Ascending aorta (tissue), 2 donors: ENCODE measurements at places on chromosomes 4 and X.

DNA sequence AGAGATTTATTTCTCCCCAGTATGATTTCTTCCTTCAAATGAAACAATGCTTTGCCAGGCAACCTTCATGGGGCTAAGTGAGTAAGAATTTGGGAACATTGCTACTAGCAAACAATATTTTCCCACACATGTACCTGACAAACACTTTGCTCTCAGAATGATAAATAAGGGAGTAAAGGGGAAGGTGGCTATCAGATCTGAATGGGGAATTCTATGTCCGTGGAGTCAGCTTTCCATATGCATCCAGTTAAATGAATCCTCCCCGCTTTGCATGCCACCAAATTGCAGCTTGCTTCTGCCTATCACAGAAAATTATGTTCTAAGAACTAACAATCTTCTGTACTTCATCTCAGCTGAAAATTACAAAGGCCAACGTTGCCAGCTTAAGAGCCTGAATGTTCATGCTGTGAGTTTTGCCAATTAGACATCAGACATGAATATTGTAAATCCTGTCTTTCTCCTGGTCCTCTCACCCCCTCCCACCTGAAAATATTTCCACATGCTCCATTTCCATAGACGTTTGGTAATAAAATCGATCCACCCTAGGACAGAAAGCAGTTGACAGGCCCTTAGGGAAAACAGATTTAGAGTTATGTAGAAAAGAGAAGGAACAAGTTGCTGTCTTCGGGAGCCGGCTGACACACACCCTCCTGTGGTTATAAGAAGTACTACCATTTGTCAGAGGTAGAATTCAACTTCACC is 6.3 kb downstream of the MEPE start:
- no peaks in the 10 kb centered on the region for H3K27me3 ChIP-seq
- no peak for DNase-seq
- no peak overlapping the region for H3K4me3 ChIP-seq
- no peak overlapping the region for H3K27ac ChIP-seq
- H3K4me1 ChIP-seq, result no peaks in the 10 kb centered on the region

DNA sequence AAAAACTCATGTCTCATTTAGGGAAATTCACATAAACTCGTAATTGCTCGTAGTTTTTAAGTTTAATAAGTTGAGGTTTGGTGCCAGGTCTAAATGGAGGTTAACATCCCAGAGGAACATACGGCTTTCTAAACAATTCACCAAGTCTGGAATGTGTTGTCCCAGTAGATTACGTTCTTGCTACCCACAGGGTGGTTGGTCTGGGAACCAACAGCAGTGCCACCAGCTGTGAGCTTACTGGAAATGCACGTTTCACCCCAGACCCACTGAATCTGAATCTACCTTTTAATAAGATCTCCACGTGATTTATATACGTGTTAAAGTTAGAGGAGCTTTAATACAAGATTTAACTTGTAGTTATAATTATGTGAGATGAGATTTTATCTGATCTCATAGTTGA is 134.3 kb downstream of the BMPR1B start:
- peaks cover 8% of the 10 kb centered on the region for H3K4me1 ChIP-seq
- no peak for DNase-seq
- no peak overlapping the region for H3K4me3 ChIP-seq
- peak overlapping the region; percentile 23 for H3K27ac ChIP-seq
- no peaks in the 10 kb centered on the region for H3K36me3 ChIP-seq

GRCh38 chr4:184355111-184355604 is 119.2 kb downstream of the IRF2 start:
- H3K36me3 ChIP-seq, result no peaks in the 10 kb centered on the region
- H3K27me3 ChIP-seq, result no peaks in the 10 kb centered on the region
- peaks cover 7% of the 10 kb centered on the region for H3K4me1 ChIP-seq
- no peak overlapping the region for H3K4me3 ChIP-seq
- peak overlapping the region; percentile 54 for H3K27ac ChIP-seq

- no peak for DNase-seq
- no peaks in the 10 kb centered on the region for H3K4me1 ChIP-seq
- no peaks in the 10 kb centered on the region for H3K27me3 ChIP-seq
Observed at GRCh38 chr4:111923786-111924185, 221.5 kb upstream of the FAM241A start.

- H3K4me3 ChIP-seq, result no peak overlapping the region
- no peaks in the 10 kb centered on the region for H3K36me3 ChIP-seq
- no peak for DNase-seq
- H3K27me3 ChIP-seq, result no peaks in the 10 kb centered on the region
Observed at GRCh38 chr4:12697970-12698369, 786.2 kb downstream of the RAB28 start.

- peak overlapping the region; percentile 88 for H3K4me3 ChIP-seq
- H3K36me3 ChIP-seq, result no peaks in the 10 kb centered on the region
- no peak for DNase-seq
- no peak overlapping the region for H3K27ac ChIP-seq
- H3K4me1 ChIP-seq, result peaks cover 5% of the 10 kb centered on the region
Observed at GRCh38 chr4:169621731-169622492, 1.5 kb downstream of the CLCN3 start.

DNA sequence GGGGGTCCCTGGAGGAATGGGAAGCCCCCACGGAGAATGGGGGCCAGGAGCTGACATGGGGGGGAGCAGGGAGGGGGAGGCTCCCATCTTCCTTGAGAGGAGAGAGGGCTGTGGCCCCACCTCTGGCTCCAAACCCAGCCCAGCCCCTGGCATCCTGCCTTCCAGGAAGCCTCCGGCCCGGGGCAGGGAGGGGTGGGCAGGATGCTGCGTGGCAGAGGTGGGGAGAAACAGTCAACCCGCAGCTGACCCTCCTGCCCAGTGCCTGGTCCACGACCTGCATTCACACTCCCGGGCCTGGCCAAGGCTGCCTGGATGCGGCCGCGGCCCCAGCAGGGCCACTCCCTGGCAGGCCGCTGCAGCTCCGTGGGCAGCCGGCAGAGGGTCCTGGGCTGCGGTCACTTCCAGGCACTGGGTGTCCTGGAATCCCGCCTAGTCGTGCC is 39.0 kb downstream of the CPLX1 start:
- H3K4me1 ChIP-seq, result peaks cover 8% of the 10 kb centered on the region
- H3K27ac ChIP-seq, result no peak overlapping the region
- no peak for DNase-seq
- H3K36me3 ChIP-seq, result no peaks in the 10 kb centered on the region
- H3K27me3 ChIP-seq, result peaks cover 20% of the 10 kb centered on the region
- peak overlapping the region; percentile 54 for H3K4me3 ChIP-seq

DNA sequence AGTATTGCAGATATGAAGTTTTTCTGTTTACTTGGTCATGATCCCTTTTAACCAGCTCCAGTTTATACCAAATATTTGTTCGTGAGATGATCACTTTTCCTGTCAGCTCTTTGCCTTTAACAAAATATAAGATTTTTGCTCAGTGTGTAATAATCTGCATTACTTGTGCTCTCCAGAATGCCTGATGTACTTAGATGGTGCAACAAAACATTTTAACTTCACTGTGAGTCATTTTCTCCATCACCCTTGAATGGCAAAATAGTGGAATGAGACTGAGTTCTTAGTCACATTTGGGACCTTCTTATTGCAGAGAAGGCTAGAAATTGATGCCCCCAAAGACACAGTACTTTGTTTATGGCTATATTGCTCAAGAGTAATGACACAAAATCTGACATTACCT is 252.0 kb downstream of the FRMPD4 start:
- no peak for DNase-seq
- H3K36me3 ChIP-seq, result no peaks in the 10 kb centered on the region
- H3K4me3 ChIP-seq, result no peak overlapping the region
- H3K27ac ChIP-seq, result no peak overlapping the region
- H3K27me3 ChIP-seq, result no peaks in the 10 kb centered on the region

- no peak overlapping the region for H3K4me3 ChIP-seq
- H3K4me1 ChIP-seq, result peaks cover 30% of the 10 kb centered on the region
- no peak for DNase-seq
Observed at GRCh38 chr4:7878323-7878722, 61.3 kb downstream of the AFAP1 start.

- no peaks in the 10 kb centered on the region for H3K36me3 ChIP-seq
- no peaks in the 10 kb centered on the region for H3K4me1 ChIP-seq
- no peak overlapping the region for H3K4me3 ChIP-seq
- H3K27ac ChIP-seq, result no peak overlapping the region
Observed at GRCh38 chr4:95957054-95957453, 117.2 kb downstream of the PDHA2 start.

- H3K4me1 ChIP-seq, result no peaks in the 10 kb centered on the region
- H3K27me3 ChIP-seq, result no peaks in the 10 kb centered on the region
- H3K36me3 ChIP-seq, result no peaks in the 10 kb centered on the region
- H3K27ac ChIP-seq, result no peak overlapping the region
- H3K4me3 ChIP-seq, result no peak overlapping the region
Observed at GRCh38 chrX:112816908-112817307, 23.7 kb downstream of the AMOT start.

DNA sequence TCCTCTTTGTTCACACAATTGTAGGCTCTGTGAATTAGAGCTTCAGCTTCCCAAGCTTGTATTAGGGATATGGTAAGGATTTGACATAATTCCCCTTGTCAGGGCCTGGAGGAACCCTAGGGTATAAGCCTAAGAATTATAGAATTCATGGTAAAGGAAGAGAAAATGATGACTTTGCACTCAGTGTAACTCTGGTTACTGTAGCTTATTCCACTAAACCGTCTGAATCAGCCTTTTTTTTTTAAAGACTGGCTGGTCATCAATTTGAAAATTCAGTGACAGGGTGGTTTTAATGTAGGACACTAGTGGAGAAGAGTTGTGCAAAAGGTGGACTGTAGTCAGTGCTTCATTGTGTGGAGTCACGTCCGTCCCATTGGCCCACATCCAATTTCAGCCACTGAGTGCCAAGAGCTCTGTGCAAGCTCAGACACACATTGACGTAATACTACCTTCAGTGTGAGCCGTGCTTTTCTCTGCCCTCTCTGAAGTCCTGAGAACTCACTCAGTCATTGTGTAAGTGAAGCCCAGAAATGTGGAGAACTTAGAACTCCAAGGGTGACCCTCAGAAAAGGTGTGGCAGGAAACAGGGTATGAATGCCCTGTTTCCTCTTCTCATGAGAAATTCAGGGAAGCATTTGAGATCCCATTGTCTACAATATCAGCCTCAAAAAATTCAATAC is 449.8 kb downstream of the C4orf33 start:
- no peak for DNase-seq
- no peaks in the 10 kb centered on the region for H3K4me1 ChIP-seq
- no peak overlapping the region for H3K4me3 ChIP-seq

GRCh38 chr4:139940600-139940999 is 213.4 kb downstream of the MAML3 start:
- no peak overlapping the region for H3K27ac ChIP-seq
- H3K4me3 ChIP-seq, result no peak overlapping the region
- no peak for DNase-seq
- H3K4me1 ChIP-seq, result no peaks in the 10 kb centered on the region
- H3K36me3 ChIP-seq, result no peaks in the 10 kb centered on the region

DNA sequence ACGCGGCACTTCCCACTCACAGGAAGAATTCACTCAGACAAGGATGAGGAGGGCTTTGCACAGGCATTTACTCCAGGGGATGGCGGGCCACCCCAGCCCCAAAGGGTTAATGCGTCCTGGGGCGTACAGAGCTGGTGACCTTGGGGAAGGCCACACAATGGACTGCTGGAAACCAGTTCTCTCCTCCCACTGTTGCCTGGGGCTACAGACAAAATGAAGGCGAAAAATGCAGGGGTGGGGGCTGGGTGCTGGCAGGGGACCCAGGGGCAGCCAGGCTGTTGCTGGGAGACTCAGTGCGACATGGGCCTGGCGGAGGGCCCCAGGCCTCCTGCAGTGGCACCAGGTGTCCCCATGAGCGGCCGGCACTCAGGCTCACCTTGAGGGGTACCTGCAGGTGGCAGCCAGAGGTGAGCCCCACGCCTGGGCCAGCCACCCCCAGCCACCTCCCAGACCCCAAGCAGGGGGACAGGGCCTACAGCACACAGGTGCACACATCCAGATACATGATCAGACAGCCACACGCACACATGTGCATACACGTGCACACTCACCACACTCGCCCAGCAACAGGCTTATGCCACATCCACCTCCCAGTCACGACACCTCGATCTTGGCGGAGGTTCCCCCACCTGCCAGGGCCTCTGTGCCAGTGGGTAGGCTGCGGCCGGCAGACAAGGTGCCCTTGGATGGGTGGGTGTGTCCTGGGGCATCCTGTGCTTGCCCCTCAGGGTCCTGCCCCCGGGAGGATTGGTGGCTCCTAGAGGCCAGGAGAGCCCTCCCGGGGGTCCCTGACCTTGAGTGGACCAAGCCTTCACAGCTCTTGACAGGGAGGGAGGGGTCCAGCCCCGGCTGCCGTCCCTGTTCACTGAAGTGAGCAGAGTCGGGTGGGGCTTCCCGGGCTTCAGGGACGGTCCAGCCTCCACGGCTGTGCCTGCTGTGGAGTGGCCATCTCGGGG is 13.1 kb downstream of the NAT8L start:
- no peaks in the 10 kb centered on the region for H3K36me3 ChIP-seq
- no peak overlapping the region for H3K4me3 ChIP-seq
- no peaks in the 10 kb centered on the region for H3K27me3 ChIP-seq
- no peak for DNase-seq
- H3K4me1 ChIP-seq, result no peaks in the 10 kb centered on the region

DNA sequence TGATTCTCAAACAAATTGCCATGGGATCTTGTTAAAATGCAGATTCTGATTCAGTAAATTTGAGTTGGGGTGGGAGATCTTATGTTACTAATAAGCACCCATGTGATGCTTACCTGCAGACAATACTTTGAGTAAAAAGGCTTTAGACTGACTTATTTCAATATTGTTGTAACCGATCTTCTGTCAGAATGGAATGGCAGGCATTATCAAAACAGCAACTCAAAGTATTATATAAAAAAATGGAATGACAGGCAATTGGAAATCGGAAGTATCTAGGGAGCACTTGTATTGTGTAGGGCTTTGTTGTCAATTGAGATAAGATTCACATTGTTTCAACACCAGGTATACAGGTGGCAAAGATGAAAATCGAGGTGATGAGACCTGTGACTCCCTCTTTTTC is 67.5 kb downstream of the C4orf33 start:
- H3K36me3 ChIP-seq, result no peaks in the 10 kb centered on the region
- no peak for DNase-seq
- H3K4me3 ChIP-seq, result no peak overlapping the region
- no peaks in the 10 kb centered on the region for H3K4me1 ChIP-seq
- H3K27ac ChIP-seq, result no peak overlapping the region

DNA sequence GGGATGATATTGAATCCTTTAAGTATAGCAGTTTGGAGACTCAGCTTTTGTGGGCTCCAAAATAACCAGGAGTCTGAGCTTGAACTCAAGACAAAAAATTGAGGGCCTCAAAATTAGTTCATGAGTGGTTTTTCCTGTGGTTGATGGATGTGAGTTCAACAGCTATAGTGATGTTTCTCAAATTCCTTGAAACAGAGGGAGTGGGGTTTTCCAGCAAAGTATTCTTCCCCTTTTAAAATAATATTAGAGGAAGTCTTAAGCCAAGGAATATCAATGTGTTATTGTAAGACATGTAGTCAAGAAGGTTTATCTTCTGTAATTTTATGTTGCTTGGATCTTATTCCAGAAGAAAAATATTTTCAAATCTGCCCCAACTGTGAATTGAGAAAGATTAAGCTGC is 10.6 kb downstream of the OTC start:
- DNase-seq, result no peak
- H3K4me1 ChIP-seq, result no peaks in the 10 kb centered on the region
- H3K36me3 ChIP-seq, result no peaks in the 10 kb centered on the region
- H3K4me3 ChIP-seq, result no peak overlapping the region
- no peaks in the 10 kb centered on the region for H3K27me3 ChIP-seq
